ENCODE measurements at places on chromosomes 16 and 17. TPM values are rescaled to one million over a fixed set of nuclear protein-coding genes. Genes with fewer than 3 reads are reported as not detected.
A peak's percentile ranks its signal among the peaks of the same experiment; 100 is the strongest.

The UTS2R gene
- total RNA-seq: not detected

The WIPI1 gene
- total RNA-seq: 35.8 TPM

The TP53TG3F gene
- not detected for total RNA-seq

The CCL7 gene
- not detected for total RNA-seq

The TNRC6C gene
- 70.1 TPM for total RNA-seq

DNA sequence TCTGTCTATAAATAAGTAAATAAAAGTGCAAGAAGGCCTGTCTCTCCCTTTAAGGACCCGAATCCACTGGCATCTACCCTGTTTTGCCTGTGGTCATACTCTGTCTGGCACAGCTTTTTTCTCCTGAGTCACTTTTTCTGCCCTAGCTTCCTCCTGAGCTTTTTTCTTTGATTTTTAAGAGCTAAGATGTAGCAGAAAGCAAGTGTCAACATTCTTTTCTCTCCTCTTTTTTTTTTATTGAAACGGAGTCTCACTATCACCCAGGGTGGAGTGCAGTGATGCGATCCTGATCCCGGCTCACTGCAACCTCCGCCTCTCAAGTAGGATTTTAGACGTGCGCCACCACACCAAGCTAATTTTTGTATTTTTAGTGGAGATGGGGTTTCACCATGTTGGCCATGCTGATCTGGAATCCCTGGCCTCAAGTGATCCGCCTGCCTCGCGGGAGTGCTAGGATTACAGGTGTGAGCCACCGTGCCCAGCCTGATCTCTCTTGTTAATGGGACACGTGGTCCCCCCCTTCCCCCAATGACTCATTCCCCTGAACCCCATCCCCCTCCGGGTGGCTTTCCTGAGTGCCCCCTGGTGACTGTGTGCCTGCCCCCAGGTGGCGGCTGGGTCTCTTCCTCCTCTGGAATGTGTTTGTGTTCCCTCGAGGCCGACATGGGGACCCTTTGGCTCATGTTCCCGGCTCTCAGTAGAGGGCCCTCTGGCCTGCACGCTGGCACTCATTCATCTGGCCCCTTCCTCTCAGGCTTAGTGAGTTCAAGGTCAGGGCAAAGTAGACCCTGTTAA is 14.2 kb downstream of the C16orf90 start:
- DNase-seq: no peak
- no peak overlapping the region for H3K4me3 ChIP-seq
- H3K27me3 ChIP-seq: no peaks in the 10 kb centered on the region
- H3K27ac ChIP-seq: no peak overlapping the region

DNA sequence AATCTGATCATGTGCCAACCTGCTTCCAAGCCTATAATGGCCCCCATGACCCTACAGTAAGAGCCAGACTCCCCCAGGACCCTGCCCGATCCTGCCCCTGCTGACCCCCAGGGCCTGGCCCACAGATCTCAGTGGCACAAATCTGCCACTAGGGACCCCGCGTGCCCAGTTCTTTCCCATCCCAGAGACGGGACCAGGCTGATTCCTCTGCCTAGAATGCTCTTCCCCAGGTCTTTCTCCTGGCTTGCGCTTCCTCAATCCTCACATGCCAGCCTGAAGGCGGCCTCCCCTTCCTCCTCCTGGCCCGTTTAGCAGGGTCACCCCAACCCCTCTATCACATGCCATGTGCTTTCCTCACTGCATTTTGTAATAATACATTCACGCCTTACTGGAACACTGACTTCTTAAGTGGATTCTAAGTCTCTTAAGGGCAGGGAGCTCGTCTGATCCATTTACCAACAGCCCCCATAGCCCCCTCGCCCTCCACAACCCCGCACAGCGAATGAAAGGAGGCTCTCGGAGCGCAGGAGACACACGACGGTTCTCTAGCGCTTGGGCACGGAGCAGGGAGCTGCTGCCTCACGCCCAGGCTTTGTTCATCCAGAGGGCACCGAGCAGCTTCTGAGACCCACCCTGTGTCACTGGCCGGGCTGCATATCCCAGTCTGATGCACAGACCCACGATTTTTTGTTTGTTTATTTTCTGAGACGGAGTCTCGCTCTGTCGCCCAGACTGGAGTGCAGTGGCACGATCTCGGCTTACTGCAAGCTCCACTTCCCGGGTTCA is 1.2 kb downstream of the TRIM65 start:
- DNase-seq: peak; percentile 61
- peaks cover 46% of the 10 kb centered on the region for H3K36me3 ChIP-seq

DNA sequence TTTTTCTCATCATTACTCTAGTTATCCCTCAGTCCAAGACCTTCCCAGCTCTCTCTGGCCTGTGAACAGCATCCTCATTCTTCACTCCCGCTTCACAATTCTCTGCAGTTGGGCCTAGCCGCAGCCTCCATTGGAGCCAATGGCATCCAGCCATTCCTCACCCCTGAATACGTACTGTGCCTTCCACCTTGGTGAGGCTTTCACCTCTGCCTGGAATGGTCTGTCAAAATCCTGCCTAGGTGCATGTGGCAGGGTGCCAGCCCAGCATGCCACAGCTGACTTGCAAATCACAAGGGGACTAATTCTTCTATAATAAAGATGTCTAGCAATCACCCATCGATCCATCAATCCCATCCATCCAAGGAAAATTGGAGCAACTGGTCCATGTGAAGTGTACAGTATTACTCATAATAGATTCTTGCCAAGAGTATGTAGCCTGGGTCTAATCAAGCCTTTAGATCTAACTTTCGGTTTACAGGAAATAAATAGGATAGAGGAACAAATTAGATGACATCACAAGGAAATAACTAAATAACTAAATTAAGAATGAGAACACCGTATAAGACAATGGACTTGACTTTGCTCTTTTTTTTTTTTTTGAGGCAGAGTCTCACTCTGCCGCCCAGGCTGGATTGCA is 5.1 kb upstream of the CX3CL1 start:
- no peak overlapping the region for H3K4me3 ChIP-seq
- H3K4me1 ChIP-seq: no peaks in the 10 kb centered on the region
- H3K27me3 ChIP-seq: no peaks in the 10 kb centered on the region
- H3K27ac ChIP-seq: no peak overlapping the region
- no peaks in the 10 kb centered on the region for H3K36me3 ChIP-seq

GRCh38 chr17:63834431-63835166 is 7.1 kb upstream of the FTSJ3 start:
- H3K36me3 ChIP-seq: peaks cover 82% of the 10 kb centered on the region
- peak; percentile 54 for DNase-seq
- H3K4me1 ChIP-seq: peaks cover 32% of the 10 kb centered on the region
- no peak overlapping the region for H3K4me3 ChIP-seq
- H3K27me3 ChIP-seq: no peaks in the 10 kb centered on the region

DNA sequence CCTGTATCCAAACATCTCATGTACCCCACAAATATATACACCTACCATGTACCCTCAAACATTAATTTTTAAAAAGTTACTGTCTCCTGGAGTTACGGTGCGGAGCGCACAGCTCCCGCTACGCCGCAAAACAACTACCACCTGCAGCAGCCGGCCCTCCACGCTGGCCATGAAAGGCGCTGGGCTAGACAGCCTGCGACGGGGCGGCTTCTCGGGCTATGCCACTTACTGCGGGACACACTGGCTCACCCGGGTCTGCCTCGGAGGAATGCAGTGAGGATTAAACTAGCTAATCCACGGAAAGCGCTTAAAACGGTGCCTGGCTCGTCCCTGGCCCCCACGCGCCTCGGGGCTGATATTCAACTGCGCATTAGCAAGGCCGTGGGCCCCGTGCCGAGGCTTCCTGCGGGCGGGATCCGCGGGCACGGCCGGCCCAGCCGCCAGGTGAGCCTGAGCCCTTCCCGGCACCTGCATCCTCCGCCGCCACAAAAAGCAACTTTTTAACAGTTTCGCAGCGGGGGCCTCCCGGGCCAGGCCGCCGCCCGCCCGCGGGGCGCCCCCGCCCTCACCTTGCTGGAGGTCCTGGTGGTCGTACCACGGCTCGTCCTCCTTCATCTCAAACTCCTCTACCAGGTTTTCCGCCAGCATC is 633 bp downstream of the CDR2 start:
- peak; percentile 46 for DNase-seq
- peak overlapping the region; percentile 90 for H3K27ac ChIP-seq
- H3K4me1 ChIP-seq: no peaks in the 10 kb centered on the region
- no peaks in the 10 kb centered on the region for H3K36me3 ChIP-seq
- H3K27me3 ChIP-seq: no peaks in the 10 kb centered on the region

- no peaks in the 10 kb centered on the region for H3K27me3 ChIP-seq
- H3K36me3 ChIP-seq: no peaks in the 10 kb centered on the region
- H3K4me3 ChIP-seq: no peak overlapping the region
- no peak overlapping the region for H3K27ac ChIP-seq
- DNase-seq: peak; percentile 17
Measured at GRCh38 chr17:83182620-83183101, 103.3 kb downstream of the METRNL start.

DNA sequence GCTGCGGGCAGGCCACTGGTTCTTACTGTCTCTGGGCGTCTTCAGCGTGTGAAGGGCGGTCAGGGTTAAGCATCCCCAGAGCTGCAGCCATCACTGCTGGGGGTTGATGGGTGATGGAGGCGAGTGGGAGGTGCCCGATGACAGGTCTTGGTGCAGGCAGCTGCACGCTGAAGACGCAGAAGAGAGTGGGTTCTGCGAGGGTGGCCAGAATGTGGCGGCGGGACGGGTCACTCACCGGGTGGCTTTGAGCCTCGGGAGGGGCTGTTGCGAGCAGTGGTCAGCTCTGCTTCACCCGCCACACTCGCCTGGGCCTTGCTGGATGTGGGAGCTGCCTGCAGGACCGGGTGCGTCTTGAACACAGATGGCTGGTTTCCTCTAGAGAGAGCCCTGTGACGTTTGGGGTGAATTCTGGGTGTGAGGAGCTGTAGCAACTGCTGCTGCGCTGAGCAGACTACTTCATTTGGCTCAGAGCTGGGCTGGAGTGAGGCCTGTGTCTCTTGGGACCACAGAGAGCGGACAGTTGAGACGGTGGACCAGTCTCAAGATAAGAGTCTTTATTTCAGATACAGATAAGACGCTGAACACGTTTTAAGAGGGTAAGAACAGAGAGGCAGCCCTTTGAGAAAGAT is 44.6 kb upstream of the ZNF750 start:
- H3K4me3 ChIP-seq: no peak overlapping the region
- DNase-seq: peak; percentile 54
- no peaks in the 10 kb centered on the region for H3K36me3 ChIP-seq
- H3K27ac ChIP-seq: peak overlapping the region; percentile 42

DNA sequence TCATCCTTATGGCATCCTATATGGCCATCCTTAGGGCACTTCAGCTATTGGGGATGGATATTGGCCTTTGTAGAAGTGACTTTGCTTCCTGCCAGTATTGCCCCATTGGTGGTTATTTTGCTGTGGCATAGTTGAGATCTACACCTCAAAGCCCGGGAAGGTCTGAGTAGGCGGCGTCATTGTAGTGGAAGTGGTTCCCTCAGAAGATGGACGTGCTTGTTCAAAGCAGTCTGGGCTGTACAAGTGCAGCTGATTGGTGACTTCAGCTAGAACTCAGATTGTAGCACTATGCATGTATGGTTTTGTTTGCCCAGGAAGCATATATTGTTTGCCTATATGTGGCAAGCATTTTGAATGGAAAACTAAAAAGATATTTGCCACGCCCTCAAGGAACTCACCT is 83.2 kb downstream of the TMC6 start:
- peaks cover 17% of the 10 kb centered on the region for H3K36me3 ChIP-seq
- no peaks in the 10 kb centered on the region for H3K27me3 ChIP-seq
- DNase-seq: no peak
- no peak overlapping the region for H3K4me3 ChIP-seq
- H3K27ac ChIP-seq: no peak overlapping the region

DNA sequence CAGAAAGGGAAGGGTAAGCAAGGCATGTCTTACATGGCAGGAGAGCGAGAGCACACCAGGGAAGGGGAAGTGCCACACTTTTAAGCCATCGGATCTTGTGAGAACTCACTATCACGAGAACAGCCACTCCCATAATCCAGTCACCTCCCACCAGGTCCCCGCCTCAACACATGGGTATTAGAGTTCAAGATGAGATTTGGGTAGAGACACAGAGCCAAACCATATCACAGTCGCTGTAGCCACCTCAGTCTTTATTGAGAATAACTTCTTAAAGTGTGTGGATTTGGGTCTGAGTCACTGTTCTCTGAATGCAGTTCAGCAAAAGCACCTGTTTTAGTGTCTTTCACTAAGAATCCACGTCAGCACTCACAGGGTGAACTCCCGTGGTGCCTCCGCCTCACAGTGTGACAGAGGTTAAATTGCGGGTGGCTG is 195.2 kb upstream of the CHMP6 start:
- H3K4me3 ChIP-seq: no peak overlapping the region
- no peaks in the 10 kb centered on the region for H3K36me3 ChIP-seq
- H3K27ac ChIP-seq: no peak overlapping the region
- DNase-seq: no peak
- H3K27me3 ChIP-seq: no peaks in the 10 kb centered on the region

DNA sequence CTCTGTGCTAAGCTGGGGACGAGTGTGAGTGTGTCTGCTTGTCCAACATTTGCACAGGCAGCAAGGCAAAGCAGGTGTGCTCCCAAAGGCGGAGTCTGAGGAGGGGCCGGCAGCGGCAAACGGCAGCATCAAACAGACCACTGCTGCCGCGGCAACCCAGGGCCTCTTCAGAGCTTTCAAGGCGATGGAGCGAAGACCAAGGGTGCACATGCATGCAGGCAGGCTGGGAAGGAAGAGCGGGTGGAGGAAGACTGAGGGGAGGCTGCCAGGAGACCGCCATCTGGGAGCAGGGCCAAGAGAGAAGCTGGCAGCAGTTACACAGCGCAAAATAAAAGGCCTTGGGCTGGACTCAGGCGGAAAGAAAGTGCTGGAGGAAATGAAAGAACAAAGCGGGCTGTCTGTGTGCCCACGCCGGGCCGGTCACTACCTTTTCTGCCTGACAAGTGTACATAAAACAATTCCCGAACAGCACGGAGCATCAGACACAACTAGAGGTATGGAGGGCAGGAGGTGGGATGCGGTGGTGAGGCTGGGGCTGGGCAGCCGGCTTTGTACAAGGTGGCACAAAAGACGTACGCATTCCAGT is 8.5 kb downstream of the TIMM22 start:
- peak overlapping the region; percentile 66 for H3K27ac ChIP-seq
- H3K36me3 ChIP-seq: peaks cover 5% of the 10 kb centered on the region
- DNase-seq: no peak
- no peaks in the 10 kb centered on the region for H3K4me1 ChIP-seq

GRCh38 chr17:70030371-70030770 is 44.7 kb upstream of the KCNJ16 start:
- no peak overlapping the region for H3K27ac ChIP-seq
- H3K4me3 ChIP-seq: no peak overlapping the region
- peaks cover 6% of the 10 kb centered on the region for H3K4me1 ChIP-seq
- DNase-seq: no peak

- no peaks in the 10 kb centered on the region for H3K27me3 ChIP-seq
- peaks cover 7% of the 10 kb centered on the region for H3K4me1 ChIP-seq
- no peak overlapping the region for H3K27ac ChIP-seq
- H3K36me3 ChIP-seq: no peaks in the 10 kb centered on the region
- peak; percentile 92 for DNase-seq
Measured at GRCh38 chr17:39244600-39245570, 19.1 kb upstream of the STAC2 start.

Data from Peyer's patch (tissue), 4 donors.